Naive thymus-derived CD4-positive, alpha-beta T cell (primary cell): ENCODE measurements at places on chromosomes 7 and 10. TPM values are rescaled to one million over a fixed set of nuclear protein-coding genes. Genes with fewer than 3 reads are reported as not detected.

Gene AKR1C3
- total RNA-seq, result 5.8 TPM

Gene SLC25A40
- total RNA-seq, result 27.5 TPM

GRCh38 chr10:5198386-5198785 is 1.7 kb downstream of the AKR1C4 start:
- peaks cover 3% of the 10 kb centered on the region for H3K27me3 ChIP-seq
- H3K4me3 ChIP-seq, result no peak overlapping the region
- no peaks in the 10 kb centered on the region for H3K36me3 ChIP-seq
- no peaks in the 10 kb centered on the region for H3K4me1 ChIP-seq
- no peak for DNase-seq
- no peak overlapping the region for H3K27ac ChIP-seq

Gene LIPJ
- total RNA-seq, result not detected in 2 replicates

- H3K4me1 ChIP-seq, result no peaks in the 10 kb centered on the region
- H3K4me3 ChIP-seq, result no peak overlapping the region
- no peaks in the 10 kb centered on the region for H3K27me3 ChIP-seq
These were observed 13.5 kb downstream of the NACAD start for GRCh38 chr7:45075355-45075644.

GRCh38 chr10:113630929-113631533 is 32.8 kb downstream of the NRAP start:
- H3K4me1 ChIP-seq, result no peaks in the 10 kb centered on the region
- no peak overlapping the region for H3K27ac ChIP-seq
- H3K27me3 ChIP-seq, result no peaks in the 10 kb centered on the region
- no peak overlapping the region for H3K4me3 ChIP-seq

DNA sequence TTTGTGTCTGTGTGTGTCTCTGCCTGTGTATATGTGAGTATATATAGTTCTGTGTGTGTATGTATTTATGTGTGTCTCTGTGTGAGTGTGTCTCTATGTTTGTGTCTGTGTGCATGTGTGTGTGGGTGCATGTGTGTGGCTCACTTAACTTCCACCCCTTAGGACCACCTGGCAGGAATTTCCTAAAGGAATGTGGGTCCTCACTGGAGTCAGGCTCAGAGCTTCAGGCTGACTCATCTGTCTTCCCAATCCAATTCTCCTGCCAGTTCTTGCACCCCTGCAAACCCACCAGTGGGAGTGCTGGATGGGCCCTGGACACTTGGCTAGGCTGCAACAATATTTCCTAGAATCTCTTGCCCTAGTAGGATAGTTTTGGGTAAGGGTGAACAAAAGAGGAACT is 70.2 kb upstream of the GRB10 start:
- H3K4me3 ChIP-seq, result no peak overlapping the region
- H3K27ac ChIP-seq, result no peak overlapping the region
- H3K36me3 ChIP-seq, result no peaks in the 10 kb centered on the region
- no peaks in the 10 kb centered on the region for H3K4me1 ChIP-seq

Gene TFR2
- 4.7 TPM for total RNA-seq

DNA sequence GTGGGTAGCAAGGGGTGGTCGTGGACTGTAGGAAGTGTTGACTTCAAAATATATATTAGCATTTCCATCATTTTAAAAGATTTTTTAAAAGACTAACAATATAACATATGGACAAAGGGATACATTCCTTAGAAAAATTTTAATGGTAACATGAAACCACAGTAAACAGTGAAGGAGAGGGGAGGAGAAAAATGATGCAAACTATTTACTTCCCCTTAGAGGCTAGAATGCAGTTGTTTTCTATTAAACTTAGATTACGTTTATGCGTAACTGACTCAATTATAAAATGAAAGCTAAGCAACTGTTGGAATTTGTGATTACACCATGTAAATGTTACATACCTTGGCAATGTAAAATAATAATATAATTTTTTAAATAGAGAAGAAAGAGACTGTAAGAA is 41.3 kb downstream of the CALD1 start:
- H3K27me3 ChIP-seq, result no peaks in the 10 kb centered on the region
- H3K36me3 ChIP-seq, result no peaks in the 10 kb centered on the region
- no peak for DNase-seq

GRCh38 chr10:5582736-5583135 is 58.0 kb downstream of the CALML3 start:
- H3K27me3 ChIP-seq, result no peaks in the 10 kb centered on the region
- H3K27ac ChIP-seq, result no peak overlapping the region
- no peaks in the 10 kb centered on the region for H3K36me3 ChIP-seq
- H3K4me3 ChIP-seq, result no peak overlapping the region
- DNase-seq, result no peak

GRCh38 chr10:50622706-50623662 is 772 bp downstream of the SGMS1 start:
- H3K36me3 ChIP-seq, result peaks cover 13% of the 10 kb centered on the region
- H3K27ac ChIP-seq, result peak overlapping the region; percentile 99
- peak overlapping the region; percentile 97 for H3K4me3 ChIP-seq
- peak; percentile 38 for DNase-seq

Gene HMX3
- total RNA-seq, result not detected

DNA sequence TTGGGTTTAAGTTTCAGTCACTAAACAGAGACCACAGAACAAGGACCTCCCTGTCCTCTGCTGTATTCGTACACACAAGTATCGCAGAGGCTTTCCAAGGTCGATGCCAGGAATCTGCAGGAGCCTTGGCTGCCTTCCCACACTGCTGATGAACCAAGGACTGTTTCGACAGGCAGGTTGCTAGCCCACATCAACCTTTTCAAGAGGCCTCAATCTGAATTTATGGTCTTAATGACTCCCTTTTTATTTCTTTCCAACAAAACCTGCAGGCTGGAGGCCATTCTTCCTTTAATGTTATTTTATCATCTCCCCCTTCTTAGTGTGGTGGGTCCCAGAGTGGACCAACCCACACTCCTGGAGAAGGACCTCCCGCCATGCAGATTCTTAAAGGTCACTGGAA is 45.6 kb downstream of the JCAD start:
- H3K27me3 ChIP-seq, result no peaks in the 10 kb centered on the region
- H3K4me3 ChIP-seq, result no peak overlapping the region
- no peaks in the 10 kb centered on the region for H3K36me3 ChIP-seq
- H3K27ac ChIP-seq, result no peak overlapping the region
- DNase-seq, result no peak

GRCh38 chr10:25758041-25758457 is 176.0 kb upstream of the MYO3A start:
- H3K4me1 ChIP-seq, result no peaks in the 10 kb centered on the region
- H3K4me3 ChIP-seq, result no peak overlapping the region
- H3K27me3 ChIP-seq, result no peaks in the 10 kb centered on the region

DNA sequence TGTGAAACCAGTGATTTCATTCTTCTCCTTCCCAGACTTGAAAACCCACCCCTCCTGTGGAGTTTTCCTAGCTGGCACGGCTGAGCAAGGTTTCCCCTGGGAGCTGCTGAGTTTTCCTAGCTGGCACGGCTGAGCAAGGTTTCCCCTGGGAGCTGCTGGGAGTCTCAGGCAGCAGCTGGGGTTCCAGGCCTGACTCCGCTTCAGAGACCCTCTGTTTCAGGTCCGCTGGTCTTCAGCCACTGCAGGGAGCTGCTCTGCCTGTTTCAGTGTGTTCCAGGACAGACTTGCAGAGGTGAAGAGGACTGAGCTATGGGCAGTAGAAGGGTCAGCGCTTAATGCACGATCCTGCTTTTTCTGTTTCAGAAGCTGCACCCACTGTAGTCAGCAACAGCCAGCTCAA is 104.9 kb downstream of the XRCC2 start:
- H3K4me3 ChIP-seq, result no peak overlapping the region
- no peaks in the 10 kb centered on the region for H3K36me3 ChIP-seq
- H3K27ac ChIP-seq, result no peak overlapping the region
- no peaks in the 10 kb centered on the region for H3K4me1 ChIP-seq
- H3K27me3 ChIP-seq, result no peaks in the 10 kb centered on the region

GRCh38 chr7:150835702-150836280 is 16.5 kb upstream of the AOC1 start:
- no peaks in the 10 kb centered on the region for H3K4me1 ChIP-seq
- no peaks in the 10 kb centered on the region for H3K27me3 ChIP-seq
- H3K36me3 ChIP-seq, result no peaks in the 10 kb centered on the region
- no peak overlapping the region for H3K4me3 ChIP-seq
- no peak overlapping the region for H3K27ac ChIP-seq
